Globus pallidus (tissue), 1 donor: ENCODE measurements at places on chromosomes 3 and 15.

GRCh38 chr3:109081746-109082510, 36.0 kb downstream of the MORC1 start:
- DNase-seq, result no peak

DNA sequence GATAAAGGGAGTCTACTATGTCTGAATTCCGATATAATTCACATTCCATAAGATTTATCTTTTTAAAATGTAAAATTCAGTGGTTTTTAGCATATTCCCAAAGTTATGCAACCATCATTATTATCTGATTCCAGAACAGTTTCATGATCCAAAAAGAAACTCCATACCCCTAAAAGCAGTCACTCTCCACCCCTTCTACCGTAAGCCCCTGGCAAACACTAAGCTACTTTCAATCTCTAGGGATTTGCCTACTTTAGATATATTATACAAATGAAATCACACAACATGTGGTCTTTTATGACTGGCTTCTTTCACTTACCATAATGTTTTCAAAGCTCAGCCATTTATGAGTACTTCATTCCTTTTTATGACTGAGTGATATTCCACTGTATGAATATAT, 65.6 kb downstream of the TMEM212 start:
- DNase-seq, result no peak

DNA sequence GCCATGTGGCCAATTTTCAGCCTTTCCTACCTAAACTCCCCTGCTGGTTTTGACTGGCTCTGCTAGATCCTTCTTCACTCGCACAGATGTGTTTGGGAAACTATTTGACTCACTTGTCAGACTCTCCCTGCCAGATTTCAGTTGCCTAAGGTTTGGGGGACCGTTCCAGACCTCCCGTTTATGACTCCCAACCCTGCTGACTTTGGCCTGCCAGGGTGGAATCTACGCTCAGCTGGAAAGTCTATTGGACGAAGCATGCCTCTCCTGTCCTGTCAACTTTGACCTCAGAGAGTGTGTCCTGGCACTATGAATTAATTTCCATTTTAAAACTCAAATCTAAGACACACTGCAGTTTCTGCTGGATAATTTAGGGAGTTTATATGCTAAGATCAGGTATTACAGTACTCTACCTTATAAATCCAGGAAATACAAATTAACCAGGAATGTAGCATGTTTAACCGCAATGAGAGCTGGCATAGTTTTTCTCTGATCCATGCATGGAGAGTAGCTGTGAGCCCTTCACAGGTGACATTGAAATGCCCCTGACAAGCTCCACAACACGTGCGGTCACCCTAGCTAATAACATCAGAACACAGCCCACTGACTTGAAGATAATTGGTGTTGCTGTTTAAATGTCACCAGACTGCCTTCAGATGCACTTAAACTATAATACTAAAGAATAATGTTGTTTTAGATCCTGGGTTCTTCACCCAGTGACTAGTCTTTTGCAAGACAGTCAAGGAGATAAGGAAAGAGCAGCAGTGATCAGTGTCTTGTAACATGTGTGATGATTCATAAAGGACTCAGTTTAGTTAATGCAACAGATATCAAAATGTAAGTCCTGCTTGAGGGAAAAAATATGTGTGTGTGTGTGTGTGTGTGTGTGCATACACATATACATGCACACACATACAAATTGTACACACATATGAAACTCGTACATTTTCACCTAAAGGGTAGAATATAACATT, 223.0 kb upstream of the MCTP2 start:
- DNase-seq, result no peak

GRCh38 chr3:181701096-181701495, 10.6 kb upstream of the SOX2 start:
- peak; percentile 27 for DNase-seq

DNA sequence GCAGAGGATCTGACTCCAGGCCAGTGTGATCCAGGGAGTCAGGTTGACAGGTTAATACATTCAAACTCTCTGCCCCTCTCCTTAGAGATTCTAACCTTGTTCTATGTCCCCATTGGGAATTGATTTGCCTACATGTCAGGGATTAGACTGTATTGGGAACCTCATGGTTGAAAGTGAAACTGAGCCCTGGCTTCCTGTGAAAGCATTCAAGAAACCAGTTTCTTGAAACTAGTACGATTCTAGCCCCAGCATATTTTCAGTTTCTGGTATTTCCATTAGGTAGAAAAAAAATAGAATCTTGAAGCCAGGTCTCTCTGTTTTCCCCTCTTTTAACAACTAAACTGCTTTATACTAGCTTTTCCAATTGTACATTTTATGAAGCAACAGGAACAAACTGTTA, 140.4 kb upstream of the ABI3BP start:
- DNase-seq, result no peak

DNA sequence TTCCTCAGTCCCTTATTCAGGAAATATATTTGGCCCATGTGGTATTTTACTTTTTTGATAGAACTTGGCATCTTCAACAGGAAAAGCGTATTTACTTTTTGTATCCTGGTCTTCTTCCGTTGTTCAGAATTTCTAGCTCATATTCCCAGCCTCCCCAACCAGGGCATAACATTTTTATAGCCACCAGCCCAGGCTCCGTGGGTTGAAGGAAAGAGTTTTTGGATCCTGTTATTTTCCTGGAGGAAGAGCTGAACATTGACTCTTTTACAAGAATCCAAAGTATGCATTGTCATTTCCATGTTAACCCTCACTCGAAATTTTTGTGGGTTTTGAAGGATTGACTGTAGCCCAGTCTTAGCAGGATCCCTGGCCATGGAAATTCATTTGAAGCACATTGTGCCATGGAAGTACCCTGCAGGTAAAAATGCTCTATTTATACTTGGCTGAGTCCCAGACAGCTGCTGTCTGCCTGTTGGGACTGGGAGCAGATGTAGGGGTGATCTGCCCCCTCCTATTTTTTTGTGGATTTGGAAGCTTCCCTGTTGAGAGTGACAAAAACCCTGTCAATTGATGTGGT, 98.8 kb downstream of the AKAP13 start:
- DNase-seq, result no peak

DNA sequence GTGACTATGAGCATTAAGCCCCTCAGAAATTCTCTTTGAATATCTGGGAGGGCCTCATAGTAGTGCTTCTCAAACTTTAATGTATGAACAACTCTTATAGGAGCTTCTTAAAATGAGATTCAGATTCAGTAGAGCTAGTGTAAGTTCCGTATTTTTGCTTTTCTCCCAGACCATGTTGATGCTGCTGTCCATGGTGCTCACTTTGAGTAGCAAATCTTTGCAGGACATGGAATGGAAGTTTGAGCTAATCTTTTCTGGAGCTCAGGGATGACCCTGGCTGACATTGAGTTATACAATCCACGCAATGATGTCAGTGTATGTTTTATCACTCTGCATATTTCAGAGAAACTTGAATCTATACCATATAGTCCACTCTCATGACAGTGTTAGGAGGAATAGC, 134.2 kb downstream of the OTOL1 start:
- no peak for DNase-seq

GRCh38 chr3:155302891-155303290, 9.4 kb upstream of the STRIT1 start:
- DNase-seq, result no peak

DNA sequence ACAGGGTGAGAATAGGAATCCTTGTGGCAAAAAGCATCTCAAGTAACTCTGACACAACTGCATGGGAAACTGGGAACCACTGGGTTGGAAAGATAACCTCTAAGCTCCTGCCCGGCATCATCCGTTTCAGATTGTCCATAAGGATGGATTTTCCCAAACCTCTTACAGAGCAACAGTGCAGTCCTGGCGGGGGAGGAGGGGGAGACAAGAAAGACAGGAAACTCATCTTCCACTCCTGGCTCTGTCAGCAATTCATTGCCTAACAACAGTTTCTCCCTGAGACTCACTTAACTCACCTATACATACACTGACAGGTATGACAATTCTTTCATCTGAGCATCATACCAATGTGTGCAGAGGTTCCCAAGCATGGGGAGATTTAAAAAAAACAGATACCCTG, 279.0 kb downstream of the RPLP1 start:
- no peak for DNase-seq

DNA sequence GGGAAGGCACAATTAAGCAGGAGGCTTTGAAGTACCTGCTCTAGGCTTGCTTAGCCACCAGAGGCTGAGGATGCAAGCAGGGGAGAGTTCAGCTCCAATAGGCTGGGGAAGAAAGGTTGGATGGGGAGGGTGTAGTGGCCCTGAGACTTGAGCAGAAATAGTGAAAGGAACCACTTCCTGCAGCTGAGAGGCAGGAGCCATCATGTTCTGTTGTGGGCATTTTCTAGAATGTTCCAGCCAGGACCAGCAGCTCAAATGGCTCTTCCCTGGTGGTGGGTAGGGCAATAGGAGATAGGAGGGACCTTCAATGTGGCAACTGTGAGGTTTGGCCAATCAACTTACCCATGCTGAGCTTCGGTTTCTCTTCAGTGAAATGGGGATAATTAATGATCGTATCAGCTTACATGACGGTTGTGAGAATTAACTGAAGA, 79.1 kb upstream of the CGNL1 start:
- DNase-seq, result no peak

DNA sequence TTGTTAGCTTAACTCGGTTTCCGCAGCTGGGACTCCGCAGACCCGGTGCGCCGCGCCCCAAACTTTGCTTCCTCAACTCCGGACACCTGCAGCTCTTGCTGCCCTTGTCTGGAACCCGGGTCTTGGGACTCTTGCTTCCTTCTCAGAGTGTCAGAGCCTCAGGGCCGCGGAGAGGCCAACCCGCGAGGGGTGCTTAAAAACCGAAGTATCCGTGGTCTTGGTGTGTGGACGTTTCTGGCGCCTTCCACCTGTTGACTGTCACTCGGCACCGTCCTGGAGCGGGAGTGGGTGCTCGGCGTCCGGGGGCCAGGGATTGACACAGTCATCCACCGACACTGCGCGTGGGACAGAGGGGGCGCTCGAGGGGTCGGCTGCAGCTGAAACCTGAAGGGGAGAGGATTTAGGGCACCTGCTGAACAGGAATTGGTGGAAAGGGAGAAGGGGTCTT, 386 bp downstream of the SQOR start:
- DNase-seq, result no peak

- no peak for DNase-seq
These were observed 210.1 kb upstream of the SATB1 start for GRCh38 chr3:18635215-18635614.

DNA sequence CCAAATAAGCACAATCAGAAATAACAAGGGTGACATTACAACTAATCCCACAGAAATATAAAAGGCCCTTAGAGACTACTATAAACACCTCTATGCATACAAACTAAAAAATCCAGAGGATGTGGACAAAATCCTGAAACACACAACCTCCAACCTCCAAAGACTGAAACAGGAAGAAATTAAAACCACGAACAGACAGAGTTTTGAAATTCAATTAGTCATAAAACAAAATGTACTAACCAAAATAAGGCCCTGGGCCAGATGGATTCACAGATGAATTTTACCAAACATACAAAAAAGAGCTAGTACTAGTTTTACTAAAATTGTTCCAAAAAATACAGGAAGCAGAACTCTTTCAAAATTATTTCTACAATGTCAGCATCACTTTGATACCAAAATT, 1043.6 kb downstream of the DIPK2A start:
- DNase-seq, result no peak

DNA sequence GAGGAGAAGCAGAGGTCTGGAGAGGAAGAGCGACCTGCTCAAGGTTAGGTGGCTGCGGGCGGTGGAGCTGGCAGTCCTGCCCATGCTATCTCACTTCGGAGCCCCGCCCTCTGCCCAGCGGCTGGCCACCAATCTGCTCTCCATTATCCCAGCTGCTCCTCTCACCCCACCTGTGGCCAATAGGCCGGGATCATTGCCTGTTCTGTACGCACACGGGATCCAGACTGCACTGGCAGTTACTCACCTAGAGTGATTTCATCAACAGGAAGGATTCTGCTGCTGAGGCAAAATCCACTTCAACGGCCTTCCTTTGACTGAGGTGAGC, 100.6 kb downstream of the TLE3 start:
- DNase-seq, result no peak

DNA sequence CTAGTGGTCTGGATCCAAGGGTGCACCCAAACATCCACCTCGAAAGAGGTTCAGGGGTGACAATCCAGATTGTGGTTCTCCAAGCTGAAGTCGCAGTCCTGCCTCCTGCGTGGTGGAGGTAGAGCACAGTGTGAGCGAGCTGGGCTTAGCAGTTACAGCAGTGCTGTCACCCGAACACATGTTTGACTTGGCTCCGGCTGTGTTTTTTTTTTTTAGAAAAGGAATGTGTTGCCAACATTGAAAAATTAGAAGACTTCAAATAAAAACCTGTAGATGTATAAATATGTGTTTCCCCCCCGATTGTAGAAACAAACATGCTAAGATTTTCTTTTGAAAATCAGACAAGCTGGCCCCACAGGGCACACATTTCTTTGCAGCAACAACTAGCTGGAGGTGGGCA, 530.8 kb downstream of the SHQ1 start:
- no peak for DNase-seq

GRCh38 chr3:157823050-157823449, 283.2 kb downstream of the SHOX2 start:
- DNase-seq, result no peak

DNA sequence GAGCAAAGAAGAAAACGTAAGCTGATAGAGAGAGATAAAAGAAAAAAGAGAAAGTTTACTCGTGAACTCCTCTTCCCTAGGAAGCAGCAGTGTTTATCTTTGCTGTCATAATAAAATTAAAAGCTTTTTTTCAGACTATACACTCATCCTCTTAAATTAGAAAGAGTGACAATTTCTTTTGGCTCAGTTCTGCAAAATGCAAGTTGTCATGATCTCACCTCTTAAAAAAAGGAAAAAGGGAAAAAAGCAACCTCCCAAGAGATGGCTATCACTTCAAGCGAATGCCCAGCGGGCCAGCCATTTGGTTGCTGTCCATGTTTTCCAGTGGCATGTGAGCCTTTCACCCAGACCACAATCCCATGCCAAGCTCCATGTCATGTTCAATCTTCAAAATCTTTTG, 7.0 kb upstream of the THBS1 start:
- DNase-seq, result no peak

- DNase-seq, result no peak
These were observed 27.1 kb downstream of the LRIG1 start for GRCh38 chr3:66473692-66474091.

DNA sequence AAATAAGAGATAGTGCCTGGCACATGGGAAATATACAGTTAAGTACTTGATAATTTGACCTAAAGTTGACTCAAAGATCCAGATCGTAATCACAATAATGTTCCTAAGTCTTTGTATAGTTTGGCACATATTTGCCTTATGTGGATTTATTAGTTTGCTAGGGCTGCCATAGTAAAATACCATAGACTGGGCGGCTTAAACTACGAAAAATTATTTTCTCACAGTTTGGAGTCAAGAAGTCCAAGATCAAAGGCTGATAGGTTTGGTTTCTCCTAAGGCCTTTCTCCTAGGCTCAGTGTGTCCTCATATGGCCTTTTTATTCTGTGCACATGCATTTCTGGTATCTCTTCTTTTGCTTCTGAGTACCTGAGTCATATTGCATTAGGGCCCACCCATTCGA, 453.7 kb downstream of the NAALADL2 start:
- no peak for DNase-seq
